Lower lobe of right lung (tissue), 2 donors: ENCODE measurements at places on chromosomes 2 and 18. TPM values are rescaled to one million over a fixed set of nuclear protein-coding genes. Genes with fewer than 3 reads are reported as not detected.

The SERPINB13 gene
- total RNA-seq, result not detected

The AQP12B gene
- total RNA-seq, result not detected

The HRH4 gene
- 2.0 TPM for total RNA-seq

The FOXI3 gene
- not detected for total RNA-seq

The TMEM150A gene
- total RNA-seq, result 28.9 TPM

The C2orf66 gene
- total RNA-seq, result 0.21 TPM

The CCDC68 gene
- 20.2 TPM for total RNA-seq

The GNLY gene
- total RNA-seq, result 21.5 TPM

The GPN1 gene
- 21.9 TPM for total RNA-seq

DNA sequence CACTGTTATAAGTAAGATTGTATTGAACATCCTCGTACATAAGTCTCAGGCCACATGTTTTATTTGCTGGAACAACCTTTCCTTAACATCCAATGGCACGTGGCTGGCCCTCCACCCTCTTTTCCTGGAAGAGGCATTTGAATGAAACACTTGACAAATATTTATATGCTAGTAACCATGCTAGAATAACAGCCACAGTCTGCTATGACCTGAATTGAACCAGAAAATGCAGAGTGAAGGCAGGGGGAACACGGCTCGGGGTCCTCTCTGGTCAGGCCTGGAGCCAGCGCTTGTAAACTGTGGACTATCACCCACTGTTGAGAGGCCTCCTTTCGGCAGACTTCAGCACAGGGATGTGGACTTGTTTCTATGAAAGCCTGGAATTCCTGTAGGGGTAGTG is 198.2 kb upstream of the COPS8 start:
- DNase-seq, result no peak

GRCh38 chr2:149004836-149005235 is 33.7 kb upstream of the LYPD6B start:
- DNase-seq, result no peak

DNA sequence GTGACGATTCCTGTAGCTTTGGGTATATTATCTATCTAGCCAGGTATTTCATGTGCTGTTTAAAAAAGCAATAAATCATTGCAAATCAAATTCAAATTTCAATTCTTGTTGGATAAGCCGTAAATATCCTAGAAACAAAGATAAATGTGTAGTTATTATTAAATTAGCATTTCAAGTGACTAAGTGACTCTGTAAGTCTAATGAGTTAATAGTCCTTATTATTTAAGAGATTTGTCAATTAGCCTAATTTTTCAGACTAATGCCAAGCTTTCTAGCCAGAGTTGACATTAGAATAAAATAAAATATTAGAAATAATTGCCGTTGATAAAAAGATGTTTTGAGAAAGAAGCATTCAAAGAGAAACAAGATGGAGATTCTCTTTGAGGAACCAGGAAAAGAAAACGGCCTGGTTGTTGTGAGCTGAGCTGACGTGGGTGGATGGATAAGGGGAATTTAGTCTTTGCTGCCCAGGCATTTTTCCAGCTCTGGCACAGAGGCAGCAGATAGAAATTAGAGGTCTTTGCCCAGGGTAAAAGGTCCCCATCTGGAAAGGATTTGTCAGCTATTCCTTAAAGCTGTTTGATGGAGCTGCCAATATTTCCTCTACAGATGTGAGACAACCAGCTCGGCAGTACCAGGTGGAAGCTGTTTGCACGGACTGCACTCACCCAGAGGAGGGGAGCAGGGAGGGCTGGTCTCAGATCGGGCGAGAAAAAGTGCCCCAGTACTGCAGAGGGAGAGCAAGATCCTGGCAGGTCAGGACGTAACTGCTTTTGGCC is 117.3 kb upstream of the SEC11C start:
- no peak for DNase-seq

DNA sequence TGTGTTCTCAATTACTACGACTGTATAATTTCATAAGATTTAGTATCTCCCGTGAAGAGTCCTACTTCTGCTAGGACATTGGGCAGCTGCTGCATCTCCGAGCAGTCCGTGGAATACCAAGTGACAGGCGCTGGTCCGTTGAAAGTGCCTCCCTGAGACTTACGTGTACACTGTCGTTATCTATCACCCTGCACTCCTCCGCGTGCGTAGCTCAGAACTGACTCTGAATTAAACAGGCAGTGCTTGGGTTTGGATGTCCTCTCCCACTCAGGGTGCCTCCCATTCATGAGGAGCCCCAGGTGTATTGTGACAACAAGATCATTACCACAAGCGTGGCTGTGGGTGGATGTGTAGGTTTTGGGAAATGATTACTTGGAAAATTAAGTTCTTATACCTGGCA is 148.4 kb downstream of the SH3RF3 start:
- no peak for DNase-seq

GRCh38 chr2:188515918-188516317 is 224.2 kb downstream of the GULP1 start:
- no peak for DNase-seq

DNA sequence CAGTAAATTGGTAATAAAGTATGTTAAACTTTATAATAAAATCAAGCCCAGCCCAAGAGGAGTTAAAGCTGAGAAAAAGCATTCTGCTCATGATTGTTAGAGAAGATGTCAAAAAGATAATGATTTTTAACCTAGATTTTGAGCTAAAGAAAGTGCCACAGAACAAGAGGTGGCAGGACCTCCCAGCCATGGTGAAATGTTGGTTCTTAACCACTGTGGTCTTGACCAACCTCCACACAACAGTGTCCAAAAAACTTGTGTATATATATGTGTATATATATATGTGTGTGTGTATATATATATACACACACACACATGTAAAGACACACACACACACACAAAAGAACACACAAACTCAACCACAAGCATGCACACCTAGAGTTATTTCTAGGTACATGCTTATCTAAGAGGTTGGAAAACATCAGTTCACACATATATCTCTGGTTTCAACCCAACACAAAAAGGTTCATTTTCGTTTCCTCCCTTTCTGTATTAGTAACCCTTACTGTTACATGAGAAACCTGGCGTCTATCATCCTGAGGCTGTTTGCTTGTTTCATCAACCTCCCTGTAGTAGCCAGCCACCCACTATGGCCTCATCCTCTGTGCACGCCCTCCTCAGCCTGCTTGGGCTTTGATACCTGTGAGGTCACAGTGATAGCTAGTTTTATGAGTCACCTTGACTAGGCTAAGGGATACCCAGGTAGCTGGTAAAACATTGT is 631.8 kb upstream of the ID2 start:
- no peak for DNase-seq

DNA sequence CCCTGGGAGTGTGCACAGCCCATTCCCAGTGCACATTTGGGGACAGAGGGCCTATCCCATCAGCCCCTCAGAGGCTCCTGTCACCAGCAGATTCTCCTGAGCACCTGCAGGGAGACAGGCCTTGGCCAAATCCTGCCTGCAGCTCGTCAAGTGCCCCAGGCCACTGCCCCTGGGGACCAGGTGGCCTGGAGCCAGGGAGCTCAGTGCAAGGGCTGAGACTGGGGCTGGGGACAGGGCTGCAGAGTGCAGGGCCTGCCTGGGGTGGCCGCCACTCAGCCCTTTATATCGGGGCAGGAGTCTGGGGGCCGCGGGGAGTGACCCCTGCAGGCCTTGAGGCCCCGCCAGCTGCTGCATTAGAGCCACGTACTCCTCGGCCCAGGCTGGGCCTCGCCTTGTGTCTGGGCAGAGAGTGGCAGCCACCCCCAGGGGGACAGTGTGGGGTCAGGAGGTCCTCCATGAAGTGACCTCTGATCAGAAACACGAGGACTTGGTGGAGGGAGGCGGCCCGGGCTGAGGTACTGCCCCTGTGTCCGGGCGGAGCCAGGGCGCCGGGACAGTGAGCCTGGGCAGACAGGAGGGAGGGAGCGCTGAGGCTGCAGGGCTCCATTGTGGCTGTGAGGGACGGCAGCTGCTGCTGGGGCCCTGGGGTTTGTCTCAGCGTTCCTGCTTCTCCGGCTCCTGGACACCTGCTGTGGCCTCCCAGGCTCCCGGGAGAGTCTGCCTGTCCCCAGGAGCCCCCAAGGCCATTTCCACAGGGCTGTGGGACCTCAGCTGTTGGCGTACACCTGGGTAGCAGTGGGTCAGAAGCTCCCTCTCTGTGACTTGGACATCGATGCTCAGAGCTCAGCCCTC is 24.2 kb downstream of the GPC1 start:
- peak; percentile 46 for DNase-seq

DNA sequence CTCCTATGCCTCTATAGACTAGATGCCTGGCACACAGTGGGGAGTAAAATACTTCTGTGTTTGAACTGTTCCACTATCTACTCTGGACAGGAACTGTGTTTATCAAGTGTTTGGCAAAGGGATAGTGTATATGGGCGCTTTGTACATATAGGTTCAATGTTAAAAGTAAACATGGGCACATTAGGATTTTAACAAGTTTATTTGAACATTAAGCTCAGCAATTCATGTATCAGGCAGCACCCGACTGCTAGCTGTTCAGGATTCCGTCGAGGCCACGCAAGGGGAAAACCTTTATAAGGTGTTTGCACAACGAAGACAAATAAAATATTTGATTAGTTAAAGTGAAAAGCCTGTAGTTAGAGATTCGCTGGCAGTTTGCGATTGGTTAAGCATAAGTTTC is 43.4 kb upstream of the ROCK2 start:
- no peak for DNase-seq

GRCh38 chr2:58407487-58407886 is 166.4 kb upstream of the FANCL start:
- no peak for DNase-seq

DNA sequence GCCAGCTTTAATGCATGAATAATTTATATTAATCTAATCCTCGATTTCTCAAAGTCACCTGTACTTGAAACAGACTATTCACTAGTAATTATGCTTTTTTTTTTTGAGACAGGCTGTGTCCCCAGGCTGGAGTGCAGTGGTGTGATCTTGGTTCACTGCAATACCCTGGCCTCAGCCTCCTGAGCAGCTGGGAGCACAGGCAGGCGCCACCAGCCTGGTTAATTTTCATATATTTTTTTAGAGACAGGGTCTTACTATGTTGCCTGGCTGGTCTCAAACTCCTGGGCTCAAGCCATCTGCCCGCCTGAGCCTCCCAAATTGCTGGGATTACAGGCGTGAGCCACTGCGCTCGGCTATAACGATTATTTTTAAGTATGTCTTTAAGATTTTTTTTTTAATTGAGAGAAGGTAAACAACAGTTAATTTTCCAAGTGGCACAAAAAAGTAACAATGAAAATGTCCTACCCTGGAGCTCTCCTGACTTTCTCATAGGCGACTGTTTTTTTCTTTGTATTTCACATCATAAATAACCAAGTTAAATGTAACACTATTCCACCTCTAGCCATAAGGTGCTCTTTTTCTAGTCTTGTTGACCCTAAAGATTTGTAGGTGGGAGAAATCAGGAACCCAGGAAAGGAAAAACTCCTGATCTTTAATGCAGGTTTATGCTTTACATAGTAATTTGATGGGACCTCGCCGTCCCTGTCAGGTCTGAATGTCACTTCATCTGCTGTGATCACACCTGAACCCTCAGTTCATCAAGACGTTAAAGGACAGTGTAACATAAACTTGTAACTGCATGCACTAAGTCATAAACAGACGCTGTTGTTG is 1.3 kb upstream of the ANKRD12 start:
- DNase-seq, result no peak

- DNase-seq, result no peak
Observed at GRCh38 chr2:165008730-165009315, 53.5 kb upstream of the SLC38A11 start.
